Activated T-cell treated with anti-CD3 and anti-CD28 coated beads, Interleukin-2, amount 50 U/mL, for 24 hours (primary cell): ENCODE measurements at places on chromosomes 12 and 14.

DNA sequence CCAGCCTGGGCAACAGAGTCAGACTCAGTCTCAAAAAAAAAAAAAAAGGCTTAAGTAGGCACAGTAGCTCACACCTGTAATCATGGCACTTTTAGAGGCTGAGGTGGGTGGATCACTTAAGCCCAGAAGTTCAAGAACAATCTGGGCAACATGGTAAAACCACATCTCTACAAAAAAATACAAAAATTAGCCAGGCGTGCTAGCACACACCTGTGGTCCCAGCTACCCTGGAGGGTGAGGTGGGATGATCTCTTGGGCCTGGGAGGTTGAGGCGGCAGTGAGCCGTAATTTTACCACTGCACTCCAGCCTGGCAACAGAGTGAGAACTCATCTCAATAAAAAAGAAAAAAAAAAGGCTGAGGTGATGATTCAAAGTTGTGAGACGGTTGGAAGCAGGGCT lies 9.1 kb upstream of the RESF1 start:
- DNase-seq = no peak

DNA sequence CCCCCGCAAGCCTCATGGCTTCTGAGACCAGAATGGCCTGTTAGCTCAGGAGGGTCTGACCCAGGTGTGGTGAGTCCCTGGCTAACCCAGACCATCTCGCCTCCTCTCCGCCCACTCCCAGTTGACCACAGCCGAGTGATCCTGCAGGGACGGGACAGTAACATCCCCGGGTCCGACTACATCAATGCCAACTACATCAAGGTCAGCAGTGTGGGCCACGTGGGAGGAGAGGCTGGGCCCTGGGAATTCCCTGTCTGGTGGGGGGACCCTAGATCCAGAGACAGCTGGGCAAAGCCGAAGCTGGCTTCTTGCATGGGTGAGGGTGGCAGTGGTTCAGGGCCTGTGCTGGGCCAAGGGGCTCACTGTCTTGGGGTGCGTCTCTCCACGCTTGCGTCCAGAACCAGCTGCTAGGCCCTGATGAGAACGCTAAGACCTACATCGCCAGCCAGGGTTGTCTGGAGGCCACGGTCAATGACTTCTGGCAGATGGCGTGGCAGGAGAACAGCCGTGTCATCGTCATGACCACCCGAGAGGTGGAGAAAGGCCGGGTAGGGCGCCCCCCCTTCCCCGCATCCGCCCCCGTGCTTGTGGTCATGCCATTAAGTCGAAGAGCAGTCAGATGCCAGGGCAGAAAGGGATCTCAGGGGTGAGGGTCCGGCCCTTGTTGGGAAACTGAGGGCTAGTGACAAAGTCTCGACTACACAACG lies 5.0 kb downstream of the PTPN6 start:
- peak; percentile 59 for DNase-seq

DNA sequence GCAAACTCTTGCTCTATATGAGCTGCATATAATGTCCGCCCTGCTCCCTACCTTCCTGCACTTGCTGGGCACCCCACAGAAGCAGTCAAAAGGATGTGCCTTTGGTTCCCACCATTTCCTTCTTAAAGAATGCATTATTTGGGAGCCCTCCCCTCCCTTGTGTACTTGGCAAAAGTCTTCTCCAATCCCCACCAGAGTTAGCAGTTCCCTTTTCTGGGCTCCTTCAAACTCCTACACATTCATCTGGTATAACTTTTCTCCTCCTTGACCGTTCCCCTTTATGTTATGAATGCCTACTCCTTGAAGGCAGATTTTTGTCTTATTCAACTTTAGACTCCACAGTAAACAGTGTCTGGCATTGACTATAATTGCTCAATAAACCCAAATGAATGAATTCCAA lies 27.8 kb downstream of the AREL1 start:
- no peak for DNase-seq

DNA sequence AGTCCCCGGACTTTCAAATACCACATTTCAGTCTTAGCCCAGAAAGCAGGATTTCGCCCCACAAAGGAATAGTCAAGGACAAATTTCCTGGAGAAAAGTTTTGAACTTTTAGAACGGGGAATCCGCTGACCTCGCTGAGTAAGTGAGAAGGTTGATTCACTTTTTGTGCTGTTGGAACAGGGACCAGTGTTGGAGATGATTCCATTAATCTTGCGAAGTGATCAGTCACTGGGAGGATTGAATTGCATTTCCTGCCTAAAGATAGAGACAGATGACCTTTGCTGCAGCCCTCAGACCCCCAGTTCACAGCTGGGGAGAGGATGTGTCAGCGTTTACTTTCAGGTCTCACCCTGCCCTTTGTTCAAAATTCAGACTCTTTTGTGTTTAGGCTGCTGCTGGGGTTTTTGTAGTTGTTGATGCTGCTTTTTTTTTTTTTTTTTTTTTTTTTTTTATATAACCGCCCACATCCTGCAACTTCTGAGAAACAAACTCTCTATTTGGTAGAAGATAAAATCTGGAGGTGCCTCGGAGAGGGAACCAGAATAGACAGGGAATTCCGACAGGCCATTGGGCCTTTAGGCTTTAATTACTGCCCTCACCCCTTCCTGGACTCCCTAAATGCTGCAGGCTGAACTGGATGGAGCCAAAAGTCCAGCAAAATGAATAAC lies 9.8 kb upstream of the KDM2B start:
- DNase-seq = peak; percentile 69

DNA sequence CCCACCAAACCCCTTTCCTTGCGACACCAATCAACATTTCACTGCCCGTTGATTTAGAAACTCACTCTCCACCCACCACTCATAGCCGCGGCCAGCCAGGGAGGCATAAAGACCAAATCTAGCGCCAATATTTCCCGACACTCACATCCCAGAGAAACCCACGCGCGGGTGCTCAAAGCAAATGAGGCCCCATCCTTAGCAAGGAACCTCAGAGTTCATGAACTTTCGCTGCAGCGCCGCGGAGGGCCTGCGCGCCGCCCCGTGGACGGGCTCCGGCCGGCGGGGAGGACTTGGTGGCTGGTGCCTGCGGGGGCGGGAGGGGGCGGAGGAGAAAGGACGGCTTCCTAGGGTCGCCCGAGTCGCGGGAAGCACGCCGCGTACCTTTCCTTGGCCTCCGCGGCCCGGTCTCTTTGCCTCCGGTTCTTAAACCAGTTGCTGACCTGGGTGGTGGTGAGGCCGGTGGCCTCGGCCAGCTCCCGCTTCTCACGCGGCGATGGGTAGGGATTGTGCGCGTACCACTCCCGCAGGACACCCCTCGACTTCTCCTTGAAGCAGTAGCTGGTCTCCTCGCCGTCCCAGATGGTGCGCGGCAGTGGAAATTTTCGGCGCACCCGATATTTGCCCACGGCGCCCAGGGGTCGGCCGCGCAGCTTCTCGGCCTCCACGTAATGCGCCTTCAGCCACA lies 886 bp downstream of the SIX1 start:
- no peak for DNase-seq

- peak; percentile 41 for DNase-seq
These were observed 589.3 kb upstream of the TMEM132C start for GRCh38 chr12:127677537-127678131.

DNA sequence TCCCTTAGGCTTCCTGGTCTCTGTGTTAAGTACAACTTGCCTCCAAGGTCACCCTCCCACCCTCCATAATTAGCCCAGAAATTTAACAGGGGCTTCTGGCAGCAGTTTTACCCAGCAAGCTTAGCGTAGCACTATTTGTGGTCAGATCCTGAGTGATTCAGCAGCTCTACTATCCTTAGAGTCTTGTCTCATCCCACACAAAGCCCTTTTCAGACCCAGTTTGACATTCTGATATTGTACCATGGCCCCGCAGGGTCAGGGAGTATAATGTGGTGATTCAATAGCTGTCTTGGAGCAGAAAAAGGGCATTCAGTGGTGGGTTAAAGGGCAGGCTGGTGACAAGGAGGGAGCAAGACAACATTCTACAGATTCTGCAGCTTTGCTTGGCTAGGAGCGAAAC lies 153.8 kb upstream of the DDHD1 start:
- no peak for DNase-seq

DNA sequence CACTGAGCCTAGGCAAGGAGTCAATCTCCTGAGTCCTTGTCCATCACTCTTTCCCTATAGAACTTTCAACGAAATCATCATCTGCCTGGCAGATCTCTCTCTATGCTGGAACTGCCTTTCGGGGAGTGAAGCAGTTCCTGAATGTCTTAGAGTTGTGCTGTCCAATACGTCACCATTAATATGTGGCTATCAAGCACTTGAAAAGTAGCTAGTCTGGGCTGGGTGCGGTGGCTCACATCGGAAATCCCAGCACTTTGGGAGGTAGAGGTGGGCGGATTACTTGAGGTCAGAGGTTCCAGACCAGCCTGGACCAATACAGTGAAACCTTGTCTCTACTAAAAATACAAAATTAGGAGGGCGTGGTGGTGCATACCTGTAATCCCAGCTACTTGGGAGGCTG lies 35.1 kb downstream of the NRDE2 start:
- DNase-seq = no peak

GRCh38 chr12:128338386-128339125 lies 71.6 kb downstream of the TMEM132C start:
- no peak for DNase-seq

- DNase-seq = no peak
These were observed 50.1 kb upstream of the KCNA1 start for GRCh38 chr12:4859478-4860210.

- DNase-seq = no peak
These were observed 187.2 kb downstream of the KCNA5 start for GRCh38 chr12:5230861-5231260.

- DNase-seq = no peak
These were observed 61.6 kb downstream of the SERPINA3 start for GRCh38 chr14:94673781-94674231.

DNA sequence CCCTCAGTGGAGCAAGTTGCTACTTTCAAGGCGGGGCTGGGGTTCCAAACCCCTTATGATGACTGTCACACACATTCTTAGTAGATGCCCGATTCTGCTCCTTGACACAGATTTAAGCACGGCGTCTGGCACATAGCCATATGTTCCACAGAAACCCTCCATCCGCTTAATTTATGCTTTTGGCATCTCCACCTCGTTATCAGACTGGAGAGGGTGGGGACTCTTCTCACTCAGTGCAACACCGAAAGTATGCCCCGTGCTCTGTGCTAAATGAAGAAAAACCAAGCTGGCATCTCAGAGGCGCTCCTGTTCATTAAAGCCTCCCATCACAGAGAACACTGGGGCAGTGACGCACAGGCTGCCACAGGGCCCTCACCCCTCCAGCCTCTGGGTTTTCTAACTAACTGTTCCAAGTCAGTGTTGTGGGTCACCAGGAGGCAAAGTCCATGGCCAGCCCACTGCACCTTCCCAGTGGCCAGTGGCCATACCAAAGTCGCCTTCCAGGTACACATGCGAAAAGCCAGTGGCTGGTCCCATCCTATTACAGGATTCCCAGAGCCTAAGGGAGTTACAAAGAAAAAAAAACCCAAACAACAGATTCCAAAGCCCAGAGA lies 27.3 kb downstream of the CCDC88C start:
- no peak for DNase-seq

DNA sequence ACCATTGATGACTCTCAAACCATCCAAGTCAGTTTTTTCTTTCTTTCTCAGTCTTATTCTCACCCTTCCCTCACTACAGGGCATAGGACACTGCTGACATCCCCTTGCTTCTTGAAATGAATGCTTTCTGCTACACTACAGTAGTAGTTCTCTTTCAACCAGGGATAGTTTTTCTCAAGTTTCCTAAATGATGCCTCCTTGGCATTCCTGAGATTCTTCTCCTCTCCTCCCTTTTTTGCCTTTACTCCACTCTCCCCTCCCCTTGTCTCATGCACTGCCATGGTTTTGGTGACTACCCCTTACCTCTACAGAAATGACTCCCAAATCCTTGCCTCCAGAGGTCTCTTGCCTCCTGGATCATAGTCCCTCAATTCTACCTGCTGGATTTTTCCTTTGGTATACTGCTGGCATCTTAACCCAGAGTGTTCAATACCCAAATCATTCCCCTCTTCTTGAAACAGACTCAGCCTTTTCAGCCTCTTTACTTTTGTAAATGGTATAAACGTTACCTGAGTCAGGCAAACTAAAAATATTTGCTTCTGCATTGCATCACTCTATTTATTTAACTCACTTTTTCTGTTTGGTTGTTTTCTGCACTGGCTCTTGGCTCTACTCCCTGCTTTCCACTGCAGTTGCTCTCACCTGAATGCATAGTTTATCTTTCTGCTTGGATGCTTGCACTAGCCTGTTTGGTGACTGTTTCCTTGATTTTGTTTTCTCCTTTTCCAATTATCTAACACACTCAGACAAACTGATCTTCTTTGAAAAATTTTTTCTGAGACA lies 211.6 kb upstream of the IGF1 start:
- DNase-seq = no peak
